Mucosa of descending colon (tissue), 3 donors: ENCODE measurements at places on chromosomes 11 and 22. TPM values are rescaled to one million over a fixed set of nuclear protein-coding genes. Genes with fewer than 3 reads are reported as not detected.

The LUZP2 gene
- total RNA-seq: 4.4 TPM

The YPEL4 gene
- total RNA-seq: 0.39 TPM

The DNAL4 gene
- 17.6 TPM for total RNA-seq

The OR4D5 gene
- 2.1 TPM for total RNA-seq

DNA sequence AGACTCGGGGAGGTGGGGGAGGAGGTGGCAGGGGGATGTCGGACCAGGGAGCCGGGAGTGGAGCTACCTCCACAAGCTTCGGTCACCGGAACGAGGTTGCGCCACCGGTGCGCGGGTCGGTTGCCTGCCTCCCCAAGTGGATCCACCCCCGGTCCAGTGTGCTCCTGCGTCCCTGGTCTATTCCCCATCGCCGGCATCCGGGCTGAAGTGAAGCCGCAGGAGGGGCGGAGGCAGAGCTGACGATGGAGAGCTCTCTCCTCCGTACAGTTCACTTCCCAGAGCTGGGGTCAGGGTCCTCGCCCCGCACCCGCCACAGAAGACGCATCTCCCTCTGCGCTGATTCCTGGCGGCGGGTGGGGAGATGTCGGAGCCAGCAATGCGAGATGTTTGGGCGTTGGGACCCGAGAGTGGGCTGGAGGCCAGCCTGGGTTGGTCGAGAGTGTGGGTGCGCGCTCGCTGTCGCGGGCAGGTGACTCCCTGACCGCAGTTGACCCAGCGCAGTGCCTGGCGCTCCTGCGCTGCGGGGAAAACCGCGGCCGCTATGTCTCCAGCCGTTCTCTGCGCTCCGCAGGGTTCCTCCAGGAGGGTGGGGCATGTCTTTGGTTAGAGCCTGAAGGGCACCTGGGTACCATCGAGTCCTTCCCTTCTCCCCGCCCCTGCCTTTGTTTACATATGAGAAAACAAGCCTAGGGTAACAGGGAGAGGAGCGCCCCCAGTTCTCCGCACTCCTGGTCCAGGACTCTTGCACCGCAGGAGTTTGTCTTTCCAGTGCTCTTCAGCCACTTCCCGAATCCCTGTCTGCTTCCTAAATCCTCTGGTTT, 1.7 kb downstream of the C11orf96 start:
- DNase-seq: no peak

DNA sequence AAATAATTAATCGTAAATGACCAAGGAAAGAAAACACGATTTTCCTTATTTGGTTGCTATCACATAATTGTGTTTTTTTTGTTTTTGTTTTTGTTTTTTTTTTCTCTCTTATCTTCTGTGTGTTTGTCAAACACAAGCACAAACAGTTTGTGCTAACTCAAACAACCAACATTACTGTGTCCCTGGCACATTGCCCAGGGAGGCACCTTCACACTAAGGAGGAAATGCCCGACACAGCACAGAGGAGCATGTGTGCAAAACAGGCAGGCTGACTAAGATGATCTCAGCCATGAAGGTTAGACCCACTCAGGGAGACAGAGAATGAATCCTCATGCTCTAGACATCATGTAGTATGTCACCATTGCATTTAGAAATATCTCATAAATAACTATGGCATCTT, 130.1 kb downstream of the SOX6 start:
- DNase-seq: peak; percentile 58

DNA sequence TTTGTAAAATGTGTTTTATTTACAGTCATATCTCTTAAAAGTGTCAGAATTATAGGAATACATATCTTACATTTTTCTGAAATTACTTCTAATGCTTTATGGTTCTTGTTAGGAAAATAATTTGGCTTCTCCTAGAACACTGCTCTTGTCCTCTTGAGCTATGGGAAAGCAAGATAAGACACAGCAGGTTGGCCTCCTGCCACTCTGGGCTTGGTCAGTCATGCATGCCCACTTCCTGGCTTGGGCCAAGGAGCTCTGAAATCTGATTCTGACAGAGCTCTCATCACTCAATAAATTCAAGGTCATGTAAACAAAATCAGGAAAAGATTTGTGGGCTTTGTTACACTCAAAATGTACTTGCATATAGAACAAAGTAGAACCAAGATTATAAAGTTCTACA, 1036.0 kb downstream of the OPCML start:
- no peak for DNase-seq

DNA sequence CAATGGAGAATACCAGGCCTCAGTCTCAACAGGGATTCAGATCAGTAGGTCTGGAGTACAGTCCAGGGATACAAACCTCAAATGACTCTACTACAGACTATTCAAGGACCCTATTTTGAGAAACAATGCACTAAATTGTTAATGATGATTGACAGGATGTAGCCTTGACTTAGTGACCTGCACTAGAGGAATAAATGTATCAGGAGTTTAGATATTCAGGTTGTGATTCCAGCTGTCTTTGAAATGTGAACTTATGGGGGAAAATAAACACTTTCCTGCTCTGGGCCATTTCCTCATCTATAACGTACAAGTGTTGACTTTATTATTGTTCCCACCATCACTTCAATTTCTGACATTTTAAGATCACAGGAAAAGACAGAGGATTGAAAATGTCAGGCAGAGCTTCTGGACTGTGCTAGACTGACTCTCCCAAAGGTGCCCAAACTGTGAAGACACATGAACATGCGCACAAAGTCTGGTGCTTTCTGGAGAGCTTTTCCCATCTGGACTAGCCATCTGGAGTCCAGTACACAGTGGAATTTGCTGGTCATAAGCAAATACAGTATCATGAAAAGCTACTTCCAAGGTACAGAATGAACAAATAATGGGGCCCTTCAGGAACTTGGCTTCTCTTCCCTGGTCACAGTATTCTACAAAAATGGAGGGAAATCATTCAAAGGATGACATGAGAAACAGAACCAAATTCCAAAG, 110.4 kb downstream of the USP35 start:
- DNase-seq: no peak

DNA sequence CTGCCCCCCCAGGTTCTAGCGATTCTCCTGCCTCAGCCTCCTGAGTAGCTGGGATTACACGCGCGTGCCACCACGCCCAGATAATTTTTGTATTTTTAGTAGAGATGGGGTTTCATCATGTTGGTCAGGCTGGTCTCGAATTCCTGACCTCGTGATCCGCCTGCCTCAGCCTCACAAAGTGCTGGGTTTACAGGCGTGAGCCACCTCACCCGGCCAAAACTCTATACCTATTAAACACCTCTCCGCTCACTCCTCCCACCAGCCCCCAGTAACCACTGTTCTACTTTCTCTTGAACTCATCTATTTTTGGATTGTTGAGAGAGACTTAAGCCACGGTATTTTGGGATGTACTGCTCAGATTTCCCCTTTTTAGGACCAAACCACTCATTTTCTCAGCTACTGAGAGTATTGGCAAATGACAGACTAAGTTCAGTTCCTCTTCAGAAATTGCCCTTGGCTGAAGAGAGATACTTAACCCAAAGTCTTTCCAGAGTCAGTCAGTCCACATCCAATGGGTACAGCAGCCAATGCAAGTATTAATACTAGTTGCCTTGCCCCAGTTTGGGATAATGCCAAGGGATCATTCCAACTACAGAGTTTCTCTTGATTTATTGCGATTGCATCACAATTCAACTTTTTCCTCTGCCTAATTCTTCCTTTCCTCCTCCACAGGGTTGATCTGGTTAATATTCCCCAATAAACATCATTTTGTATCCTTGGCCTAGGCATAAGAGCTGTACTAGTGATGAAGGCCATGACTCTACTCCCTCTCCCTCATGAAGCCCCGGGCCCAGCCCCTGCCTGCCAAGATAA, 36.8 kb upstream of the CSTF3 start:
- DNase-seq: no peak

DNA sequence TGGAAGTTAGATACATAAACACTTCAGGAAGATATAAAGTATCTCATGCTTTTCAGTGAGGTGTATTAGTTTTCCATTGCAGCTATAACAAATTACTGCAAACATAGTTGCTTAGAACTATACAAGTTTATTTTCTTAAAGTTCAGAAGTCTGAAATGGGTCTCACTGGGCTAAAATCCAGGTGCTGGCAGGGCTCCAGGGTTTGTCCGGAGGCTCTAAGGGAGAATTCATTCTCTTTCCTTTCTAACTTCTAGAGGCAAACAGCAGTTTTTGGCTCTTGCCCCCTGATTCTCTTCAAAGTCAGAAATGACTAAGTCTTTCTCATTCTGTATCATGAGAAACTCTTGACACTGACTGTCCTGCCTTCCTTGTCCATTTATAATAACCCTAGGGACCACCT, 138.8 kb downstream of the AASDHPPT start:
- DNase-seq: no peak

- no peak for DNase-seq
Observed at GRCh38 chr22:28473258-28473657, 206.4 kb downstream of the TTC28 start.

DNA sequence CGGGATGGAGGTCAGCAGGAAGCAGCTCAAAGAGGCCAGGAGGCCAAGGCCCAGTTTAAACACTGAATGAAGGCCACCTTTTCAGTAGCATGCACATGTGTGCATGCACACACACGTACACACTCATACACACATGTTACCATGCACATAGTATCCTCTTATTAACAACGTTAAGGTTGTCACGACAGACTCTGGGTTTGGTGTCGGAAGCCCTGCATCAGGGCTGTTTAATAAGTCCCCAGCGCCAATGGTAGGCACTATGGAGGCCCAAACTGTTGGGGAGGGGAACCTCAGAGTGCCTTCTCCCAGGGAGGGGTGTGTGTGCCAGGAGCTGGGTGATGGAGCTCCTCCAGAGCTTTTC, 39.5 kb upstream of the ADA2 start:
- DNase-seq: no peak

DNA sequence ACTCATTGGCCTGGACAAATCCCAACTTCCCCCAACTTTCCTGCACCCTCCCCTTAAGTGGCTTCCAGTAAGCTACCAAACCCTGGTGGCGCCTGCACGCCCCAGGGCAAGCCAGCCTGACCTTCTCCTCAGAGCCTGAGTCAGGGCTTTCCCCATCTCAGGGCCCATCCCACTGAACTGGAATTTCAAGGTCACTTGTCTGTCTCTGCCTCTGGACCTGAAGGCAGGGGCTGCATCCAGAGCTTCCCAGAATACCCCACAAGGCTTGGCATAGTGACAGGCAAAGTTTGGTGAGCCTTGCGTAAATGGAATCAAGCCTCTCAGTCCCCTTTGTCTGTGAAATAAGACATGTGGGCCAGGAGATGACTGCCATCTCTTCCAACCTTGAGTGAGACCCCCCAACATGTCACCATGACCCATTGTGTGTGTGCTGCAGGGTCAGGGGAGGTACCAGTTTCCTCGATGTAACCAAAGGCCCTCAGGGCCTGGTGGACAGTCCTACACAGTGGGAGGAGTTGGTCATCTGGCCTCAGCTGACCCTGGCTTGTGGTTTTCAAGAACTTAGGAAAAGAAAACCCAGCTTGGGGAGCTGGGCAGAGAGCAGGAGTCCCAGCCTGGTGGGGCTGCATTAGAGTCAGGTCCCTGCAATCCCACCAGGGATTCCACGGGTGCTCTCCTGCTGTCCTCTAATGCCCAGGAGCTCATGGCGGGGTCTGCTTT, 8.9 kb downstream of the ALX4 start:
- no peak for DNase-seq

DNA sequence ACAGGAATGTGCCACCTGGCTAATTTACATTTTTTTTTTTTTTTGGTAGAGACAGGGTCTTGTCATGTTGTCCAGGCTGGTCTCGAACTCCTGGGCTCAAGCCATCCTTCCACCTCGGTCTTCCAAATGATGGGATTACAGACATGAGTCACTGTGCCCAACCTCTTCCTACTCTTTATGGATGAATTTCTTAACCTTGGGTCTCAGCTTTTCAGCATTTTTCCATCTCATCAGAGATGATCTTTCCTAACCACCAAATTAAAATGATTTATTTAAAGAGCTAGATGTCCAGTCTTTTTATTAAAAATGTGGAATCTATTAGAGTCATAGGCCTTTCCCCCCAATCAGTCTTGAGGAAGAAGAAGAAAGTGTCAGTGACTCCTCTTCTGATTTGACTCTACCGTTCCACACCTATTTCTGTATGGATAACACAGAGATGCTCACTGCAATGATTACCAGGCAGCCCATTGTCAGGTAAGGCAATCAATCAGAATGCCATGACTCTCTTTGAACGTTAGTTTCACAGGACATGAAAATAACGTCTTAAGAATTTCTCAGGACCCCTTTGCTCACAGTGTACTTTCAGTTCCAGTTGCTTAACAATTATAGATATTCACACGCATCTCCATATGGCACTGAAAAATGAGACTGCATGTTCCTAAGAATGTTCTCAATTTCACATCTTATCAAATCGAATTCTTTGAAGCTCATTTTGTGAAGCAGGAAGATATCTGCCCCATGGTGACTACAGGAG, 51.0 kb downstream of the MIAT start:
- no peak for DNase-seq

DNA sequence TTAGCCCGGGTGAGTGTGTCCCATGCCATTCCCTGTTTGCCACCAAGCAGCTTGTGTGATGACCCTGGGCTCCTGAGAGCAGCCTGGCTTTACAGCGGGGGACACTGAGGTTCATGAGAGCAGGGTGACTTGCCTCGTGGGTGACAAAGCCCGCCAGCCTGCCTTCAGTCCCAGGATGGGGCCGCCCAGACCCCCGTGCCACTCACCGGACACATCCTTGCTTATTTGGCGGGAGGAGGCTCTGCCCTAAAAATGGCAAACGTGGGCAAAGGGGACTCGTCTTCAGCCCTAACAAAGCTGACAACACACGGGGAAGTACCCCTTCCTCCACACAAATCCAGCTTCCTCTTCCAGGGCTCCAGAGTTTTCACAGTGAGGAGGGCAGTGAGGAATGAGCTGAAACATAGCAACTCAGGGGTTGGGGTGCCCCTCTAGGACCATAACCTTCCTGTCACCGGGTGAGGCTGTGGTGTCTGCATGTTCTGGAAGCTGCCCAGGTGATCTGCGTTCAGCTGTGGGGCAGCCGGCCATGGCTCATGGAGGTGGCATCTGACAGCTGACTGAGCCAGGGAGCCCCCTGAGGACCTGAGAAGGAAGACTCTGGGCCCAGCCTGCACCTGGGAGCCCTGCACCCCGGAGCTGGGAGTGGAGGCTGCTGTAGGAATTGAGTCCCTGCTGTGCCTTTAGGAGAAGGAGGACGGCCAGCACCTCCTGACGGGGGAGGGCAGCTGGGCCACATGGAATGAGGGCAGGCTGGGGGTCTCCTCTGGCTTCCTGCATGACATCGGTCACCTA, 16.7 kb downstream of the RIBC2 start:
- DNase-seq: no peak

DNA sequence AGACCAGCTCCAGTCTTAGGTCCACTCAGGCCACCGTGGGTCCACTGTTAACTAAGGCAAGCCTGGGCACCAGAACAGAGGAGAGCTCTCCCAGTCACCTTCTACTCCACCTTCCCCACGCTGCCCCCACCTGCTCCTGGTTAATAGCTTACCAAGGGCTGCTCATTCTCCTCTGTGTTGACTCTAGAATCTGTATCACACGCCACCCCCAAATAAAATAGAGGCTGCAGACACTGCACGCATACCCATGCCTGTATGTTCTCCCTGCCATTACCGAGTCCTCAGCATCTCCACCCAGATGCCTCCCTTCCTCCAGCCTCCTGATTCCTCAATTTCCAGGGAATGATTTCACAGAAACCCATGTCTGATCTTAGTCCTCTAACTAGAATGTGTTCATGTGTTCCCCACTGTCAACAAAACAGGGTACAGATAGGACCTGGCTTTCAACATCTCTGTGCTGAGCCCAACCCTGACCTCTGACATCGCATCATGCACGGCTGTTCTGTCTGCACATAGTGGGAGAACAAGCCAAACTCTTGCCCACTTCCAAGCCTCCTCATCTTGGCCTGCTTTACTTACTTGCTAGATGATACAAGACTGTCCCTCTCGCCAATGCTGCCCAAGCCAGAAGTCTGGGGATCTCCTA, 49.8 kb downstream of the SMCO4 start:
- no peak for DNase-seq
